ENCODE measurements at places on chromosomes 6 and 20.

DNA sequence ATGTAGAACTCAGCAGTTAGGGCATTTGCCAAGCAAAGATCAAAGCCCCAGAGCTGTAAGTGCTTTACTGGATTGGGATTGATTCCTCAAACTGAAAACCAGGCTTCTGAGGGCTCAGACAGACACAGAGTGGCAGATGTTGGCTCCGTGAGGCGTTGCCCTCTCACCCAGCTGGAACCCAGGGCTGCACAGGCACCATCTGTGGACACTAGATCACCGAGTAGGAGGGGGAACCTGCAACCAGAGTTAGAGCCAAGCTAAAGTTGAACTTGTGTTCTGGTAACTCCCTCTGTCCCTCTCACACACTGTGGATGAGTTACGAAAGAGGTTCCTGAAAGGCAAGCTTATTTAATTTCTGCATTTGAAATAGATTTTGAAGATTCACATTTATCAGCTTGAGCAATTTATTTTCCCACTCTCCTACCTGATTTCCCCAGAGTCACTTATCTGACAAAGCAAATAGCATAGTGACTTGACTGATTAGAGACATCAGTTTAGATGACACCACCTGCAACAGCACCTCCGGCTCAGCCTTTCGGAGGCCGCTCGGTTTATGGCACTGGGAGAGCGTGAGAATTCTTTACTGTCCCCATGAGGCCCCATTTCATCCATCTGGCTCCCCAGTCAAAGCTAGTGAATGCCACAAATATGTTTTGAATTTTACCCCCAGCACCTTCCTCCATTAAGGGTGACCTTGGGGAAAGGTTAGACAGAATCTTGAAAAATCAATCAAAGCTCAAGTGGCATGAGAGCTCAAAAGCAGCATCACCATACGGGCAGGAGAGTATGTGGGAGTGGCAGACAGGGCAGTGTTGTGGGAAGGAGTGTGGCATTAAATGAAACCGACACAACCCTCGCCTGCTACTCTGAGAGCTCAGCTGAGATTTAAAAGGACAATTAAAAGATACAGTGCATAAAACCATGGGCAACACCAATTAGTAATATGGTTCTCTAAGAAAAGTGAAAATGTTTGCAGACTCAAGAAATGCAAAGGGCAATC is 48.5 kb downstream of the RPF2 start:
- no peak for DNase-seq

GRCh38 chr6:119148098-119148824 is 69.8 kb upstream of the FAM184A start:
- DNase-seq = no peak

GRCh38 chr6:154509421-154510143 is 903 bp downstream of the CNKSR3 start:
- DNase-seq = peak; percentile 23

DNA sequence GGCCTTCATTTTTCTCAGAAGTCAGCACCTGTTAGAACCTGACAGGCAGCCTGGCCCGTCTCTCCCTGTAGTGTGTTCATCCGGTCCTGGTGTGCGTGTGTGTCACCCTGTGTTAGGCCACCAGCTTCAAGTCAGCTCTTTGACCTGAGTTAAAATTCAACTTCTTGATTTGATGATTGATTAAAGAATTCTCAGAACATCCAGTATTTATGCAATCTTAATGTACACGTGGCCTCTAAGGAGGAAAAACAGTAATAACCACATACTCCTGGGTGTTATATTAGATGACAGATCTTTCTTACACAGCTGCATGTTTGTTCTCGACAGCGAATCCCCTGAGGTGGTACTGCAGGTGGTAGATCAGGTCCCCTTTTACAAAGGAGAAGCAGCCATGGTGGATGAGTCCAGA is 19.1 kb upstream of the TMEM217 start:
- DNase-seq = peak; percentile 11

DNA sequence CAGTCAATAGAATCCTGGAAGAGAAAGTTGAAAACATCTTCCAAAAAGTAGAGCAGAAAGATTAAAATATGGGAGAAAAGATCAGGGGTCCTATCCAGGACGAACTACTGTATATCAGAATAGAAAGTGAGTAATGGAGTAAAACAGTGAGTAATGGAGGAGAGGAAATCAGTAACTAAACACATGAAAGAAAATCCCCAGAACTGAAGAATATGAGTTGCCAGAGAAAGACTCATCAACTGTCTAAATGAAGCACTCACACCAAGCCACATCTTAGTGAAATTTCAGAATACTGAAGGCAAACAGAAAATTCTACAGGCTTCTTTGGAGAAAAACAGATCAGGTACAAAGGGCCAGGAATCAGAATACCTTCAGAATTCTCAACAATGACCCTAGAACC is 14.9 kb downstream of the IL17A start:
- no peak for DNase-seq

- DNase-seq = no peak
Measured at GRCh38 chr20:38267296-38267695, 6.8 kb upstream of the KIAA1755 start.

DNA sequence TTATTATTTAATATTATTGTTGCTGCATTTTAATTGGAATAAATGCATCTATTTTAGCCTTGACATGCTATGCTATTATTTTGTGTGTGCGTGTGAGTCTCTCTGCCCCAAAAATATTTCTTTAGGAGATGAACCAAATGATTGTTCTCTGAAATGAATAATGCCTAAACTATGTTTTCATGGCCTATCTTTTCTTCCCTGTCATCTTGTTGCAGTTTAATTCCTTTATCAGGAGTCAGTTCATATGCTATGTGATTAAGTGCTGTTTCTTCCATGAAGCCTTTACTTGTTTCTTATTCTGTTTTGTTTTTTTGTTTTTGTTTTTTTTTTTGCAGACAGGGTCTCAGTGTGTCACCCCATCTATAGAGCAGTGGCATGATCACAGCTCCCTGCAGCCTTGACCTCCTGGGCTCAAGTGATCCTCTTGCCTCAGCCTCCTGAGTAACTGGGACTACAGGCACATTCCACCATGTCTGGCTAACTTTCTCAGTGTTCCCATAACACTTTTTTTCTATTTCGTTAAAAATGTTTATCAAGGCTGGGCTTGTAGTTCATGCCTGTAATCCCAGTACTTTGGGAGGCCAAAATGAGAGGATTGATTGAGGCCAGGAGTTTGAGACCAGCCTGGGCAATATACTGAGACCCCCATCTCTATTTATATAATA is 25.7 kb downstream of the TPX2 start:
- no peak for DNase-seq

DNA sequence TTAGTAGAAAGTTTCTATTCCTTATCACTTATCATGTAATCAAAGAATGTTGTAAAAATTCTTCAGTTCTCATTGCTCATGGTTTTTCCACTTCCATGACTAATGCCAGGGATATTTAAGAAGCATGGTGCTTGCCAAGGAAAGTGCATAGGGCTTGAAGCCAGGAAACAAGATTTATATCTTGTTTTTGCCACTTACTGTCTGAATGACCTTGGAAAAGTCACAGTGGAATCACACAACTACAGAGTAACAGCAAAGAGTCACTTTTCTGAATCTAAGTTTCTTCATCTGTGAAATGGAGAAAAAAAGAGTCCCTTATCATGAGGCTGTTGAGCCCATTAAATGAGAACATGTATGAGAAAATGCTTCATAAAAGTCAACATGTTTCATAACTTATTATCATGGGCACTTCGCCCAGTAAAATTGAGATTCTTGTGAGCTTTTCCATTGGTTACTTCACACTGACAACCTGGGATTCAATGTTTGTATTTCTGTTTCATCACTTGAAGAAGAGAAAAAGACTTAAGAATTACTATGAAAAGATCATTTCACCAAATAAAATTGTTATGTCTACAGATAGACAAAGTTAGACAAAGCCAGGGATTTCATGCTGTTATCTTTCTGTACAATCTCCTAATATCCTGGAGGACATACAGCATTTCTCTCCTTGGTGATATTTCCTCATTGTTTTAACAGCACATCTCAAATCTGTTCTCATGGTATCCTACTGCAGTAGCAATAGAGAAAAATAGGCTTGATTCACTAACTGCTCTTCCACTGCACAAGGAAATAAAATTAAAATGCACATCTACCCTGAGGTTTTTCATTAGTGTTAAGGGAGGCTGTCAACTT is 7.6 kb upstream of the BMP5 start:
- DNase-seq = no peak

DNA sequence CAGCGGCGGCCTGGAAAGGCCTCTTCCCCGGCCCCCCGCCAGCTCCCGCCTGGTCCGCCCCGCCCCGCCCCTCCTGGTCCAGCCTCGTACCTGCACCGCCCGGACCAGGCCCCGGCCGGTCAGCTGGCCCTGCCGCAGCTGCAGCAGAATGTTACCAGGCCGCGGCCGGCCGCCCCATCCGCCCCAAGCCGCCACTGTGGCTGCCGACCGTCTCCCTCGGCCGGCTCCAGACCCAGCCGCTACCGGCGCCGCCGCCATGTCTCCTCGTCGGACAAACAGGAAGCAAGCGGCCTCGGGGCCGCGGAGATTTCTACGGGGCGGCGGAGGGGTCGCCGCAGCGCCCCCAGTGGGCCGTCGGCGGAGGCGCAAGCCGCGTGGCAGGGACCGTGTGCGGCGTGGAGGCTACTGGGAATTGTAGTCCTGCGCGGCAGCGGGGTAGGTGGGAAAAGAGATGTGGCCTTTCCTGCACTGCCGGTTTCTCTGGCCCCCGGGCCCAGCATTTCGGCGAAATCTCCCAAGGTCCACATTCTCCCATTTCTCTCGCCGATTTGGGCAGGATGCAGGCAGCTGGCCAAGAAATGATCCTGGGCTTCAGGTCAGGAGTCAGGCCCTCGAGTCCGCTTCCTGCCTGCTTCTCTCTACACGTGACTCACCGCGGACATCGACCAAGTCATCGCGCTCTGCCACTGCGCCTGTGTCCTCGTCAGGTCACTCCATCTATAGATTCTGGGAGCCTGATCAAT is at the start of gene TRPC4AP:
TSS of gene TRPC4AP (minus strand) at position 284 of the 743 bp plus-strand sequence. CDS start at position 258, 26 bp downstream.
- DNase-seq = peak; percentile 91

GRCh38 chr6:44169154-44169553 is 10.5 kb downstream of the CAPN11 start:
- no peak for DNase-seq

GRCh38 chr20:42484335-42484734 is 705.4 kb downstream of the PTPRT start:
- DNase-seq = no peak

GRCh38 chr20:47274401-47275108 is 81.9 kb downstream of the ZMYND8 start:
- DNase-seq = peak; percentile 39

- DNase-seq = no peak
Measured at GRCh38 chr6:54621285-54621684, 225.3 kb upstream of the FAM83B start.

GRCh38 chr6:71412559-71413140 is 124.0 kb downstream of the OGFRL1 start:
- no peak for DNase-seq

DNA sequence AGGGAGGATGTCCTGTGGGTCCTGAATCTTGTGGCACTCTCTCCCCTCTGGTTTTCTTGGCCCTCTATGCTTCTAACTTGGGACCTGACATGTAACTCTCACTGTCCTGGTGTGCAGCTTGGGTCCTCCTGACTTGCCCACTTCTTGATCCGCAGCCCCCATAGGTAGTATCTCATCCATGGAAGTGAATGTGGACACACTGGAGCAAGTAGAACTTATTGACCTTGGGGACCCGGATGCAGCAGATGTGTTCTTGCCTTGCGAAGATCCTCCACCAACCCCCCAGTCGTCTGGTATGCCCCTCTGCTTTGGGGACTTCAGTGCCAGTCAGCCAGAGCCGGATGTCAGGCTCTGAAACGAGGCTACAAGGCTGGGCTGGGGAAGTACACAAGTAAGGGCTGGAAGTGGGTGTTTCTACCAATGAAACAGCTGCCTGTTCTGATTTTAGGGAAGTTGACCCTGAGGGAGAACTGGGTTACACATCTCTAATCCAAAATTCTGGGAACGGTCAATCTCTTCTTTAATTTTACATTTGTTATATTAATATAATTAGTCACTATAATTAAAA is 641 bp downstream of the DBNDD2 start:
- no peak for DNase-seq

- no peak for DNase-seq
Measured at GRCh38 chr6:26576407-26576843, 20.3 kb upstream of the ABT1 start.

DNA sequence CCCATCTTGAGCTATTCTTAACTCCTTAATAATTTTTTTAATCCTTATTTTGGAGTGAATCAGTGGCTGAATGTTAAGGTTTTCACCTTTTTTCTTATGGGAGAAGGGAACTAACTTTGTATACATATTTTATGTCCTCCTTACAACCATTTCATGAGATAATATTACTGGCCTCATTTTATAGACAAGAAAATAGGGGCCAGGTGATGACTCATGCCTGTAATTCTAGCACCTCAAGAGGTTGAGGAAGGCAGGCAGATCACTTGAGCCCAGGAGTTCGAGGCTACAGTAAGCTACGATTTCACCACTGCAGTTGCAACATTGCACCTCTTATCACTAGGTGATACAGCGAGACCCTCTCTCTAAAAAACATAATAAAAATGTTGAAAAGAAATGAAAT is 128.7 kb downstream of the TMEM242 start:
- DNase-seq = no peak

GRCh38 chr6:38631186-38631783 is 8.4 kb downstream of the BTBD9 start:
- DNase-seq = no peak

GRCh38 chr6:3714768-3715167 is 36.7 kb downstream of the PXDC1 start:
- no peak for DNase-seq

DNA sequence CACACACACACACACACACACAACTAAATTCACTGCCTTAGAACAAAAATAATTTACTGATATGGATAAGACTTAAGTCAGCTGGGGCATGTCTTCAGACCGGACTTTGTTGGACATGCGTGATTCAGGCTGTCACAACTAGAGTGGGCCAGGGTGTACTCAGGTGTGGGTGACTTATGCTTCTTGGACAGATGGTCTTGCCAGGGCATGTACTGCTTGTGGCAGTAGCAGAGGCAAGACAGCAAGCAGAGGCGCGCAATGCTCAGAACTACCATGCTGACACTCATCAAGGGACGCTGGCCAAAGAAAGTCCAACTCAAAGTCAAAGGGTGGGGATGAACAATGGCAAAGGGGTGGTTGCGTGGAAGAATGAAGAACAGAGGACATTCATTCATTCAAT is 437.5 kb downstream of the CBLN4 start:
- peak; percentile 1 for DNase-seq

DNA sequence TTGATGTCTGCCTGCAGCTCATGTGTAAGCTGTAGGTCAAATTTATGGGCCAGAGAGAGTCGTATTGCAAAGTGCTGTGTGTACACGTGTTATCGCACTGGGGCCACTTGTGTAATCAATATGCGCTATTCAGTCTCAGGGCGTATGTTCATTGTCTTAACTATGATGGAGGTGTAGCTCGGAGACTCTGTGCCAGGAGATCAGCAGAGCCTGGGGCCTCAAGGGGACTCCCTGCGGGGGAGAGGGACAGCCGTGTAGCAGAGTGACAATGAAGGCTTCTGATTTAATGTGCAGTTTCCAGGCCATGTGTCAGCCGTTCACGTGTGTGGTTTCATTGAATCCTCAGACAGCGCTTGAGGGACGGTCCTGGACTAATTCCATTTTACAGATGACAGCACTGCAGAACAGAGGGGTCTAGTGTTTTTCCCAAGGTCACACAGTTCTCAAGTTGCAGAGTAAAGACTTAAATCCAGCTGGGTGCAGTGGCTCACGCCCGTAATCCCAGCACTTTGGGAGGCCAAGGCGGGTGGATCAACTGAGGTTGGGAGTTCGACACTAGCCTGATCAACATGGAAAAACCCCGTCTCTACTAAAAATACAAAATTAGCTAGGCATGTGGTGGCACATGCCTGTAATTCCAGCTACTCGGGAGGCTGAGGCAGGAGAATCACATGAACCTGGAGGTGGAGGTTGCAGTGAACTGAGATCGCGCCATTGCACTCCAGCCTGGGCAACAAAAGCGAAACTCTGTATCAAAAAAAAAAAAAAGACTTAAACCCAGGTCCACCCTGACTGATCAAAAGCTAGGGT is 242.5 kb downstream of the PREX1 start:
- no peak for DNase-seq

All from stimulated activated CD4-positive, alpha-beta T cell treated with anti-CD3 and anti-CD28 coated beads, Interleukin-15, amount 100 ng/mL, for 24 hours (primary cell).